ENCODE measurements at places on chromosomes 11 and 22.

- no peak for DNase-seq
Measured at GRCh38 chr11:108324587-108324986, 101.7 kb downstream of the ATM start.

GRCh38 chr11:117017456-117017855, 80.8 kb downstream of the SIK3 start:
- DNase-seq: no peak

DNA sequence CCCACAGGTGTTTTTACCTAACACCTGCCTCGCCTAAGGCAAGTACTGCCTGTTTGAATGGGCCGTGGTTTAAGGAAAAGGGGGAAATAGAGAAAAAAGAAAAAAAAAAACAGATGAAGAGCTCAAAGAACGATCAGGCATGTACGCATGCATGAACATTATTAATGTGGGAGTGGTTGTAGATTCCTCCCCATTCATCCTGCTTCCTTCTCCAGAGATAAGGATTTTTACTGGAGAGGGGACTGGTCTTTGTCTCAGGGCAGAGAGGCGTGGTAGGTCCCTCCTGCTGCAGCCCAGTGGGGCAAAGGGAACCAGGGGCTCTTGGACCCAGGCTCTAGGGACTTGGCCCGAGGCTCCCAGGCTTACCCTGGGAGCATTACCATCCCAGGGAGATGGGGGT, 23.1 kb downstream of the RPS6KA4 start:
- DNase-seq: no peak

DNA sequence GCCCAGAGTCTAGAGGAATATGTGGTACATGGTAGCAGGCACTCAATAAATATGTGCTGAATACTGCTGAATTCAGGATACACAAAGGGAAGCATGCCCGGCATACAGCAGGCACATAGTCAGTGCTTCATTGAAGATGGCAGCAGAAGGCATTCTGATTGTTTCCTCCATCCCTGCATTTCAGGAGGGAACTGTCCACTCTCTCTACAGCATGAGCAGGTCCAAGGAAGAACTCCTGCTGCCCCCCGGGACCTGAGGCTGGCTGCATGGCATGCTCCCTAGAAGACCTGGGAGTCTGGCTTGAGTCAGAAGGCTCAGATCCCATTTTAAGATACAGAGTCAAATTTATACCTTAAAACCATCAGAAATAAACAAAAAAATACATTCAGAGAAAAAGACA, 319.3 kb upstream of the NARS2 start:
- DNase-seq: no peak

DNA sequence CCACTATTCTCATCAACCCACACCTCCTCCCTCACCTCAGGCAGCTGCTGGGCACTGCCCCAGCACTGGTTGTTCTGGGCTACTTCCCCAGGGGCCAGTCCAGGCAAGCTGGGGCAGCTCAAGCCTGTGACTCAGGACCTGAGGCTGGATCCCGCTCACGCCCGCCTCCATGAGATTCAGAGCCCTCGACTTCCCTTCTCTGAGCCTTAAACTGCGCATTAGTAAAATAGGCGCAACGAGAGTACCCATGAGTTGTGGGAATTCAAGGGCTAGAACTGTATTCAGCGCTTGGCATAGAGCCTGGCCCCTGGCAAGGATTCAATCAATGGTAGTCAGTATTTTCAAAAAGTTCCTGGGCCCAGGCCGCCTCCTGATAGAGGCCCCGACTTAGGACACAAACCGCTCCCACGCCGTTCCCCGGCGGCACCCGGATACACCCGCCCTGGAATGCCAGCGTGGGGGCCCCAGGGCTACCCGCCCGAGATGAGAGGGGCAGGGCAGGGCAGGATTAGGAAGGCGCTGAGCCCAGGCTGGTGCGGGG, 723 bp upstream of the CD82 start:
- DNase-seq: no peak

- no peak for DNase-seq
Measured at GRCh38 chr22:45867118-45867905, 109.7 kb downstream of the WNT7B start.

DNA sequence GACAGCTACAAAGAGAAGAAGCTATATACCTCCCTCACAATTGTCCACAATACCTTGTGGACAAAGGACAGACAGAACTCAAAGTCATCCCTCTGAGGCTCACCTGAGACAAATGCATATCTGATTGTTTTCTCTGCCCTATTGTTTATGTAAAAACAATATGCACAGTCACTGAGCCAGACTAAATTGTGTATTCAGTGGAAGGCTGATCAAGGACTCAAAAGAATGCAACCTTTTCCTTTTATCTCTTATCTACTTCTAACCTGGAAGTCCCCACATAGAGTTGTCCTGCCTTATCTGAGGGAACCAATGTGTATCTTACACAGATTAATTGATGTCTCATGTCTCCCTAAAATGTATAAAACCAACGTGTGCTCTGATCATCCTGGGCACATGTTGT, 13.9 kb upstream of the MED17 start:
- DNase-seq: no peak

GRCh38 chr11:72635309-72635915, 38.8 kb downstream of the PDE2A start:
- no peak for DNase-seq

- DNase-seq: no peak
Measured at GRCh38 chr11:97895572-97895971, 1125.2 kb upstream of the CNTN5 start.

- DNase-seq: no peak
Measured at GRCh38 chr11:59174664-59175033, 2.7 kb downstream of the DTX4 start.

DNA sequence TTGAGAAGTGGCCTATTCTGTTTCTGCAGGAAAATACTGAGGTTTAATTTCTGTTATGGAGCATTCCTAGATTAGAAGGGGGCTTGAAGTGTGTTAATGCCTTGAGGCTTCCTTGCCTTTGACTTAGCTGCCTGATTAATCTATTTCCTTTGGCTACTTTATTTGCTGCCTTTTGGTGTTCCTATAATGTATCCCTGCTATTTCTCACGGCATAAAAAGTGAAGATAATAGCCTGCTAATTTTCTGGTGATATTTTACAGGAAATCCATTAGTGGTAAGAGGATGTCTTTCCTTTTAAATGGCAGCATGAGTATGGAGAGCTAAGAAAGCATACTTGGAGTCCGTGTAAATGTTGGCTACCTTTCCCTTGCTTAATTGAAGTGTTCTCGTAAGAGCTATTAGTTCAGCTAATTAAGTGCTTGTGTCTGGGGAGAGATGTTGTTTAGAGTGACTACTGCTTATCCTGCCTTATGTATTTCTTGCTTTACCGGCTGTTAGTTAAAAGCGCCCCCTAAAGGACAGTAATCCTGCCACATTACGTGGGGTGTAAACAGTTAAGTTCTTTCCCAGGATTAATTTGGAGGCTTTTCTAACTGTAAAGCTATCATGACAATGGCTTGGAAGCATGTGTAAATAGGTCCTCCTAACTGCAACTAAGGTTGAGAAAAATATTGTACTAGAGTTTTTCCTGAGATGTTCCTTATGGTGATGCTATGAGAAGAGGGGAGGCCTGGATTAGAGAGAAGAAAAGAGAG, 45.6 kb downstream of the ZNF280B start:
- DNase-seq: no peak

DNA sequence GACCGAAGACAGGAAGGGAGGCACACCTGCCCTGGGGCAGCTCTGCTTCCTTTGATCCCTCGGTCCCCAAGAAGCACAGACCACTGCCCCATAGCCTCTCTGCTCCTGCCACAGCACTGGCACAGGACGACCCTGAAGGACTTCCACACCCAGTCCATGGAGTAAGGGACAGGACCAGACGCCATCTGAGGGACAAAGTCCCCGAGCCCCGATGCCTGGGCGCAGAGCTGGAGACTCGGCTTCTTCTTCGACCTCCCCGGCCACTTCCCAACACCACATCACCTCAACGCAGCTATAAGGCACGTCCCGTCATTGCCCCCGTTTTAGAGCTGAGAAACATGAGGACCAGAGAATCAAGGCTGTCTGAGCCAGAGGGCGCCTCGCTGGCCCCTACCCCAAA, 310.5 kb downstream of the BRD1 start:
- DNase-seq: no peak

- no peak for DNase-seq
Measured at GRCh38 chr22:37053310-37054055, 1.9 kb downstream of the KCTD17 start.

GRCh38 chr22:42716649-42717127, 4.0 kb downstream of the A4GALT start:
- DNase-seq: no peak

- DNase-seq: no peak
Measured at GRCh38 chr11:46222490-46223251, 54.8 kb upstream of the CREB3L1 start.

DNA sequence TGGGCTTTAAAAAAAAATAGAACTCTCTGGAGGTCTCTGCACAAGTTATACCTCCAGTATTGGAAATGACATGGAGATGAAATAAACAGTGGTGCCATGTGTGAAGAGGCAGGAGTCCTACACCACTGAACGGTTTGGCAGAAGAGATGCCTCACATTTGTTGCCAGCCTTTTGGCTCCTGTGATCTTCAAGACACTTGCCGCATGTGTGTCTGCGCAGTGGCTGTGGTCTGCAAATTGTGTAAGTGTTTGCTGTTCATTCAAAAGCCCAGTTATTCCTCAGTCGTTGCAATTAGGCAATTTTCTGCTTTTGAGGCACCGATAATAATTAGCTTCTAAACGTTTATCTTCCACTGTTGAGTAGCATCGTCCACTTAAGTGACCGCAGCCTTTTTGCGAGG, 319.1 kb downstream of the BRD1 start:
- DNase-seq: no peak

GRCh38 chr22:29503811-29504372, 23.9 kb downstream of the NEFH start:
- no peak for DNase-seq

GRCh38 chr11:73416786-73417185, 40.6 kb downstream of the RELT start:
- DNase-seq: no peak

DNA sequence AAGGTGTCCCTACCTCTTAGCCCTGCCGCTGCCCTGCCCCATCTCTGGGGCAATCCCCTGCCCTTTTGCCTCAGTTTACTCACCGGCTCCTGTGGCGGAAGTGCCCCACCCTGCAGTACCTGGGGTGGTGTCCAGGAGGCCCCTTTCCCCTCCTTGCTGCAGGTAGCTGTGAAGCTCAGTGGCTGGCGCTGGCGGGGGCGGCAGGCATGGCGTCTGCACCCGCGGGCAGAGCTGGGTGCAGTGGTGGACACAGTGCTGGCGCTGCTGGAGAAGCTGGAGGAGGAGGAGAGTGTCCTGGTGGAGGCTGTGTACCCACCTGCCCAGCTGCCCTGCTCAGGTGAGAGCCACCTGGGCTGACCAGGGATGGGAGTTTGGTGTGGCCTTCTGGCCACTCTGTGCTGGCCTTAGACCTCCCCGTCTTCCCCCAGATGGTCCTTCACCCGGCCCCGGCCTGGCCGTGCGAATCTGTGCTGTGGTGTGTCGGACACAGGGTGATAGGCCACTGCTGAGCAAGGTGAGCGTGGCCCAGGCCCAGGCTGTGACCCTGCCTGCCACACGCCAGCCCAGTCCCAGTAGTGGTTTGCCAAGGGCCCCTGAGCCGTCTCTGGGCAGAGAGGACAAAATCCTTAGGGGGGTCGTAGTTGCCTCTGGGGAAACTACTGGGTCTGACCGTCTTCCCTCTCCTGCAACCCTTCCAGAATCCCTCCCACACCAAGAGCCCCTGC, 4.0 kb downstream of the CARNS1 start:
- no peak for DNase-seq

GRCh38 chr22:38317995-38318715, 922 bp upstream of the CSNK1E start:
- no peak for DNase-seq

- DNase-seq: no peak
Measured at GRCh38 chr11:68727783-68728182, 23.5 kb downstream of the TESMIN start.

Data from stimulated activated CD8-positive, alpha-beta memory T cell treated with anti-CD3 and anti-CD28 coated beads, Interleukin-15, amount 100 ng/mL, for 24 hours (primary cell).